ENCODE measurements at places on chromosomes 4 and X.
A peak's percentile ranks its signal among the peaks of the same experiment; 100 is the strongest.

GRCh38 chr4:32010221-32010620 lies 1290.1 kb downstream of the PCDH7 start:
- H3K4me3 ChIP-seq: no peak overlapping the region
- H3K36me3 ChIP-seq: no peaks in the 10 kb centered on the region
- H3K27me3 ChIP-seq: no peaks in the 10 kb centered on the region
- H3K4me1 ChIP-seq: no peaks in the 10 kb centered on the region
- DNase-seq: no peak

GRCh38 chrX:38804682-38805431 lies 3.6 kb downstream of the MID1IP1 start:
- H3K4me3 ChIP-seq: peak overlapping the region; percentile 61
- no peaks in the 10 kb centered on the region for H3K27me3 ChIP-seq
- H3K27ac ChIP-seq: peak overlapping the region; percentile 84
- DNase-seq: no peak
- no peaks in the 10 kb centered on the region for H3K36me3 ChIP-seq
- no peaks in the 10 kb centered on the region for H3K4me1 ChIP-seq

DNA sequence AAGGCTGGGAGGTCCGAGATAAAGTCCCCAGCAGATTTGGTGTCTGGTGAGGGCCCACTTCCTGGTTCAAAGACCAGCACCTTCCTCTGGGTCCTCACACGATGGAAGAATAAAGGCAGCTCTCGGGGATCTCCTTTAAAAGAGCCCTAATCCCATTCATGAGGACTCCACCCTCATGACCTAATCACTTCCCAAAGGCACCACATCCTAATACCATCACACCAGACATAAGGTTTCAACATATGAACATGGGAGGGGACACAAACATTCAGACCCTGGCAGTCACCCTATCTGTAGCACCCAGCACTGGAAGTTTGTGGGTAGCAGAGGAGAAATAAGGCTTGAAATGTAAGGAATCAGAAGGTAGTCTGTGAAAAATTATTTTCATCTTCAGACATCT lies 112.9 kb upstream of the NOCT start:
- no peaks in the 10 kb centered on the region for H3K27me3 ChIP-seq
- H3K36me3 ChIP-seq: no peaks in the 10 kb centered on the region
- DNase-seq: no peak
- H3K27ac ChIP-seq: no peak overlapping the region

DNA sequence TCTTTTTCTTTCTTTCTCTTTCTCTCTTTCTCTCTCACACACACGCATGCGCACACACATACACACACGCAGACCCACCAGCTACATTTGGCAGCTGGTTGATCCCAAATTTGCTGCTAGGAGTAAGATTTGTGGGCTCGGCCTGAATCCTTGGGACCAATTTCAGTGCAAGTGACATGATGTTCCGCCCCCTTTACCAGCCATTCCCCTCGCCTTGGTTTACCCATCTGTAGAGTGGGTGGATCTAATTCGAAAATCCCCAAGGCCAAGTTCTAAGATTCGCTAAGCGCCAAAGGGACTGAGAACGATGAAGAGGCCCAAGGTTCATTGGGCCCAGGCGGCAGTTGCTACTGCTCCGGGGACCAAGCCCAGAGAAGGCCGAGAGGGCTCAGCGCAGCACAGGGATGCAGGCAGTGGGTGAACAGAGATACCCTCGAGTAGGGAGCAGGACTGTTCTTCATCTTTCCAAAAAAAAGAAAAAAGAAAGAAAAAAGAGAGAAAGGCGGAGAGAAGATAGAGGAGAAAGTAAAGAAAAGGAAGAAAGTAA lies 5.8 kb downstream of the NKX3-2 start:
- peaks cover 6% of the 10 kb centered on the region for H3K27me3 ChIP-seq
- no peak overlapping the region for H3K27ac ChIP-seq
- no peak overlapping the region for H3K4me3 ChIP-seq
- H3K4me1 ChIP-seq: peaks cover 5% of the 10 kb centered on the region
- no peak for DNase-seq
- H3K36me3 ChIP-seq: no peaks in the 10 kb centered on the region
